ENCODE measurements at places on chromosomes 12 and 14. TPM values are rescaled to one million over a fixed set of nuclear protein-coding genes. Genes with fewer than 3 reads are reported as not detected.

FOXG1 gene
- total RNA-seq: not detected

- no peak overlapping the region for H3K27ac ChIP-seq
- H3K4me3 ChIP-seq: no peak overlapping the region
- peaks cover 5% of the 10 kb centered on the region for H3K4me1 ChIP-seq
- peaks cover 2% of the 10 kb centered on the region for H3K36me3 ChIP-seq
- no peaks in the 10 kb centered on the region for H3K27me3 ChIP-seq
Measured at GRCh38 chr12:105409801-105410471, 79.4 kb downstream of the C12orf75 start.

DNA sequence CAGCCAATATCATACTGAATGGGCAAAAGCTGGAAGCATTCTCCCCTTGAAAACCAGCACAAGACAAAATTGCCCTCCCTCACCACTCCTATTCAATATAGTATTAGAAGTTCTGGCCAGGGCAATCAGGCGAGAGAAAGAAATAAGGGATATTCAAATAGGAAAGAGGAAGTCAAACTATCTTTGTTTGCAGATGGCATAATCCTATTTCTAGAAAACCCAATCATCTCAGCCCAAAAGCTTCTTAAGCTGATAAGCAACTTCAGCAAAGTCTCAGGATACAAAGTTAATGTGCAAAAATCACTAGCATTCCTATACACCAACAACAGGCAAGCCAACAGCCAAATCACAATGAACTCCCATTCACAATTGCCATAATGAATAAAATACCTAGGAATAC is 21.0 kb upstream of the ANP32D start:
- no peaks in the 10 kb centered on the region for H3K36me3 ChIP-seq
- H3K4me3 ChIP-seq: no peak overlapping the region
- no peaks in the 10 kb centered on the region for H3K4me1 ChIP-seq
- H3K27ac ChIP-seq: no peak overlapping the region

- DNase-seq: no peak
- no peak overlapping the region for H3K4me3 ChIP-seq
- H3K36me3 ChIP-seq: no peaks in the 10 kb centered on the region
- no peak overlapping the region for H3K27ac ChIP-seq
- no peaks in the 10 kb centered on the region for H3K4me1 ChIP-seq
Measured at GRCh38 chr12:25264114-25264513, 13.4 kb upstream of the KRAS start.

Data from IMR-90 (cell line).